ENCODE measurements at places on chromosomes 3 and 15.

DNA sequence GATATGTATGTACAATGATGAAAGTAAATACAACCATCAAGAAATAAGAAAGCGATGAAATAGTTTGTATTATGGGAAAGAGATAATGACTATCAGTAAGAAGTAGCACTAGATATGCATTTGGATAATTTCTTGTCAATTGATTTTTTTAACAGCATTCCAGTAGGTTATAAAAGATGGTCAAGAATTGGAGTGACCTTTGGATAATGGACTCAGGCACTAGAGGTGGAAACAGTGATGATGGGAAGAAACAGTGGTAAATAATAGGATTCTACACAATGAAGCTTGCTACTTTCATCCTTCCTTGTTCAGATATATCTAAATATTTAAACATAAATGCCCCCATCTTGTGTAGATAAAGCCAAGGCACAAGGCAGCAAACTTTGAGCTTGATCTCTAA is 101.4 kb downstream of the GBE1 start:
- DNase-seq: no peak

GRCh38 chr3:23915537-23916108 is 1.2 kb downstream of the NKIRAS1 start:
- DNase-seq: peak; percentile 42

DNA sequence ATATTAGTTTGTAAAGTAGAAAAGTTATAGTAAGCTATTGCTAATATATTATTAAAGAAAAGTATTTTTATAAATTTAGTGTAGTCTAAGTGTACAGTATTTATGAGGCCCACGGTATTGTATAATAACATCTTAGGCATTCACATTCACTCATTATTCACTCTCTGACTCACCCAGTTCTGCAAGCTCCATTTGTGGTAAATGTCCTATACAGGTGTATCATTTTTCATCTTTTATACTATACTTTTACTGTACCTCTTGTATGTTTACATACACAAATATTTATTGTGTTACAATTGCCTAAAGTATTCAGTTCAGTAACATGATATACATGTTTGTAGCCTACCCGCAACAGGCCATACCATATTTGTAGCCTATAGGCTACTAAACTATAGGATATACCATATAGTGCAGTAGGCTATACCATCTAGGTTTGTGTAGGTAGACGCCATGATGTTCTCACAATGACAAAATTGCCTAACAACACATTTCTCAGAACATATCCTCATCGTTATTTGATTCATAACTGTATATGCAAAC is 246.8 kb upstream of the ALCAM start:
- DNase-seq: no peak

DNA sequence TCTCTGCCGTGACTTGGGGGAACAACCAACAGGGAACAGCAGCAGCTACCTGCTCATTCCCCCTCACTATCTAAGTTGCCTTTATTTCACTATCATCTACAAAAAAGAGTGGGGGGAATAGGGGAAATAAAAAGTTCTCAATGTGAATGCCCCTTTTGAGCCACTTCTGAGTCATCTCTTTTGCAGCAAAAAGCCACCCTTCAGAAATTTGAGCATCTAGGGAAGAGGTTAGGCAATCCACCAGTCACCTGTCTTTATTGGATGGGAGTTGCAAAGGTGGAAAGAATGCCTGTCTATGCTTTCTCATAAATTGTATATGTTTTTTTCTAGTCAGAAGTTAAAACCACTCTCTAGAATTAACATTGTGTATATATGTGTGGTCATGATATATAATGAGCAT is 41.1 kb downstream of the GPD1L start:
- DNase-seq: no peak

- peak; percentile 79 for DNase-seq
Observed at GRCh38 chr3:42117175-42118008, 26.2 kb downstream of the TRAK1 start.

GRCh38 chr3:122598556-122598955 is 21.1 kb downstream of the PARP15 start:
- no peak for DNase-seq

GRCh38 chr15:48413304-48413703 is 82.1 kb downstream of the DUT start:
- DNase-seq: no peak

DNA sequence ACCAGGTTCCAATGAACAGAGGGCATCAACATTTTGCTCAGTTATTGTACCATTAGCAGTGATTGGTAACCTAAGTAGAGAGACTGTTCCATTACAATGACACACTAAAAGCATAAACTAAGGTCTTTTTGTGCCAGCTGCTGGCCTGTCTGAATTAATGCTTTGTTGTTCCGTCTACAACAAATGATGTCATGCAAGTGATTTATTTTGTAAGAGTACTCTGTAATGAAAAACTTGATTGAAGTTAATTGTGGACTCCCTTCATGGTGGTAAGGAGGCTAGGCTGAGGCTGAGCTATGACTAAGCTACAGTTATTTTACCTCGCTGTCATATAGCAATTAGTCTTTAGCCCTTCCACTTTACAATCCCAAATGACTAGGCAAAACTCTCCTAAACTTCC is 23.2 kb downstream of the RCN2 start:
- no peak for DNase-seq

DNA sequence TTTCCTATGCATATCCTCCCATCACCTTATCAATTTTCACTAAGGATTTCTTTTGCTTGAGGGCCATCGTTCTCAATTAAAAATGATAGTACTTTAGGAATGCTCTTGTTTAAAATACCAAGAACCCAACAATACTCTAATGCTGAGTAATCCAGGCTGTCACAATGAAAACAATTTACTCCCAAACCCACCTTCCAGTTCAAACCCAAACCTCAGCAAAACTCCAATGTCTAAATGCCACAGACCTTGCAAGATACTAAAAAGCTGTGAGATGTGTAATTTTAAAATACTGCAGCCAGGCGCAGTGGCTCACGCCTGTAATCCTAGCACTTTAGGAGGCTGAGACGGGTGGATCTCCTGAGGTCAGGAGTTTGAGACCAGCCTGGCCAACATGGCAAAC is 889.8 kb downstream of the ROBO1 start:
- no peak for DNase-seq

Measured in brain microvascular endothelial cell (primary cell).